ENCODE measurements at places on chromosomes 11 and 22.

GRCh38 chr11:33953289-33953688 is 61.4 kb upstream of the LMO2 start:
- no peak for DNase-seq

DNA sequence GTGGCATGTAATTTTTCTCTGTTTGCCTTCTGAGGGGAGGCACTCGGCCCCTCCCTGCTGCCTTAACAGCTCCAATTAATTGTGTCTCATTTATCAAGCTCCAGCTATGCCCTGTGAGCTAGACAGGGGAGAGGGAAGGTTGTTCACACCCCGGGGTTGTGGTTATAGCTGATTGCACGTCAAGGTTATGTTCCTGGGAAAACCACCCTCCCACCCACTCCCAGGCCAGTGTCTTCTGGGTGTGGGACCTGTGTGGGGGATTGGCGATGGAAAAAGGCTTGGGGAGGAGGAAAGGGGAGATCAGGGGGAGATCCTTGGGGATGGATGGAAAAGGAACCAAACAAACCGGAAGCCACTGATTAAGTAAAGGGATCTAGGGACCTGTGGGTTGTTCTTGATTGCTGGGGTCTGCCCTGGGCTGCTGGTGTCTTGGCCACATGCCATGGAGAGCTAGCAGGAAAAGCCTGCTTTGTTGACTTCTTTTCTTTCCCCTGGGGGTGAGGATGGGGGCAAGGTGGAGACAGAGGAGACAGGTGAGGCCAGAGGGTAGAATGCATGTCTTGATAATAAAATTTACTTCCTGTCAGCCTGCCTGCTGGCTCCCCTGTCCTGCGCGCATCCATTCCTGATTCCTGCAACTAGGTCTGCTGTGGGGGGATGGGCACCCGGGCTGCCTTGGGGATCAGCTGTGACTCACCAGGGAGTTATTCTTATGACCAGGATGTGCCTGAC is 13.5 kb upstream of the SORL1-AS1 start:
- peak; percentile 45 for DNase-seq

DNA sequence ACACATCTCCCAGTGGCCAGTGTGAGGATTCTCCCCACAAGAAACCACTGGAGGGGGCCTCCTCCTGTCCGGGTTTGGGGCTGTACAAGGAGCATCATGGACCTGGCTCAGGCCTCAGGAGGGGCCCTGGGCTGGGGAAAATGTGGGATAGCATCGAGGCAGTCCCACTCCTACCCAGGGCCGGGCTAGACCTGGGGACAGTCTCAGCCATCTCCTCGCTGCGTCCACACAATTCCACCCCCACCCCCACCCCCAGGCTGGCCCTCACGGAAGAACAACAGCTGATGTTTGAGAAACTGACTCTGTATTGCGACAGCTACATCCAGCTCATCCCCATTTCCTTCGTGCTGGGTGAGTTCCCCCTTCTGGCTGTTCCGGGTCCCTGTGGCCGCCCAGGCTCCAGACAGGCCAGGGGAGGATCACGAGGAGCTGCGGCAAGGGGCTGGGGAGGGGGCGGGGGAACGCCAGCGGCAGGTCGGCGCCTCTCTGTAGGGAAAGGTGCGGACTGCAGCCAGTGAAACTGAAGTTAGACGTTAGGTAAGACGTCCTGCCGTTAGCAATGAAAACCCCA is 4.8 kb downstream of the BEST1 start:
- peak; percentile 21 for DNase-seq

- no peak for DNase-seq
These were observed 24.0 kb downstream of the CD5 start for GRCh38 chr11:61126256-61126655.

- no peak for DNase-seq
These were observed 1.2 kb downstream of the P2RX3 start for GRCh38 chr11:57339328-57339727.

DNA sequence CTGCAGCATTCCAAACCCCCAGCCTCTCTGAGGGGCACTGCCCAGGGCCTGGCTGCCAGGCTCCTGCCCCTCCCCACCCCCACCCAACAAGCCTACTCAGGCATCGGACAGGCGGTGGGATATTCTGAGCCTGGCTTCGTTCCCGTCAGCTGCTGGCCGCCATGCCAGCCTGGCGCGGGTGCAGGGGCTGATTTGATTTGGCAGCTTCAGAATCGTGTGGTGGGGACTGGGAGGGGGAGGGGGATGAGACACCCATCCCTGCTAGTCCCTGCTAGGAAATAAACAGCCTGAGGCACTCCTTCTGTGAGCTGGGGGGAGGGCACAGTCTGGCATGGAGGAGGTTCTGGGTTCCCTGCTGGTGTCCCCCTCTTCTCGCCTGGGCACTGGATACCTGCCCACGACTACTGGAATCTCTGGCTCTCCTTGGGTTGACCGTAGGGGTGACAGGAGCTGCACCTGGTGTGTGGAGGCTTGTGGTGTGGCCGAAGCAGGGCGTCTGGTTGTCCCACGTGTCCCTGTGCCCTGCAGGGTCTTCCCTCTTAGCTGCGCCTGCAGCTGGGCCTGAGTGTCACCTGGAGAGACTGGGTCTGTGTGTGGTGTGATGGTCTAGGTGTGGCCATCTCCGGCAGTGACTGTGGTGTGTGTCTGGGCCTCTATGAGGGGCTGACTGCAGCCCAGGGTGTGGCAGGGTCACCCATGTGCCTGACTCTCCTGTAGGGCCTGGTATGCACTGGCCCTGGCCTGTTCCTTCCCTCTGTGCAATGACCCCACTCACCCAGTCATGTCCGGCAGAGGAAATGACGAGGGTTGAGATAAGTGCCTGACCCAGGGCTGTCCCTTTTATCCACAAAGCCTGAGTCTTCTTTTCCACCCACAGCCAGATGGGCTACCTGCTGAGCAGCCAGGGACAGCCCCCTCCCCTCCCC is 42.2 kb downstream of the PDE2A start:
- DNase-seq = no peak

- DNase-seq = no peak
These were observed 106.6 kb downstream of the NXPE2 start for GRCh38 chr11:114784891-114785290.

- DNase-seq = no peak
These were observed 4.9 kb downstream of the EML3 start for GRCh38 chr11:62607714-62608113.

GRCh38 chr22:39374191-39374590 is 24.4 kb downstream of the SYNGR1 start:
- no peak for DNase-seq

- DNase-seq = peak; percentile 80
These were observed 661 bp upstream of the MALAT1 start for GRCh38 chr11:65498042-65498726.

DNA sequence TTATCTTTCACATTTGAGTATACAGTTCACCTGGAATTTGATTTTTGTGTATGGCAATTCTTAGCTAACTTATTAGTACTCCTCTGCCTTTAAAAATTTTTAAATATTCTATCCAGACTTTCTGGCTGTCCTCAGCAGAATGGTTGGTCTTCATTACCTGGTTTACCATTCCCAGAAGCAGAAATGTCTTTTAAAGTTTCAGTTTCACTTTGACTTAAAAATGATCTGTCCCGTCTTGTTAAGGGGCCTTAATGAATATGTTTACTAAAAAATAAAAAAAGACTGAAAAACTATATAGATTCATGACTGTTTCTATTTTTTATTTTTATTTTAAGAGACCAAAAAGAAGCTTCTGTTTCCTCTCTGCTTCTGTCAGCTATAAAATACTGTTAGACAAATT is 70.5 kb upstream of the TNRC6B start:
- peak; percentile 15 for DNase-seq

GRCh38 chr11:35236667-35237003 is 97.7 kb downstream of the CD44 start:
- DNase-seq = no peak

DNA sequence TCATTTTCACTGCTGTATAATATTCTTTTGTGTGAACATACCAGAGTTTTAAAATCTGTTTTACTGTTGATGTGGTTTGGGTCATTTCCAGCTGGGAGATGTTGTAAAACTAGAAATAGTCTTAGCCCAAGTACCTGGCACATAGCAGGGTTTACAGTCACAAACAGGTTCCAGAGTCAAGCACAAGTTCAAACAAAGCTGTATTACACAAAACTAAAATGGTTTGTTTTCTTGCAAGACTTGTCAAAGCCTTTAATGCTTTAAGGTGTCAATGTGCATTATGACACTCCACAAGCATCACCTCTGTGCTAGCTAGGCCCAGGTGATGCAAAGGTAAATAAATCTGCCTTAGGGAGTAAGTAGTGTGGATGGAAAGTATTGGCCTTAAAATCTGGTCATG is 379.1 kb downstream of the MN1 start:
- DNase-seq = no peak

- DNase-seq = no peak
These were observed 28.5 kb downstream of the ZNF280B start for GRCh38 chr22:22479999-22480532.

DNA sequence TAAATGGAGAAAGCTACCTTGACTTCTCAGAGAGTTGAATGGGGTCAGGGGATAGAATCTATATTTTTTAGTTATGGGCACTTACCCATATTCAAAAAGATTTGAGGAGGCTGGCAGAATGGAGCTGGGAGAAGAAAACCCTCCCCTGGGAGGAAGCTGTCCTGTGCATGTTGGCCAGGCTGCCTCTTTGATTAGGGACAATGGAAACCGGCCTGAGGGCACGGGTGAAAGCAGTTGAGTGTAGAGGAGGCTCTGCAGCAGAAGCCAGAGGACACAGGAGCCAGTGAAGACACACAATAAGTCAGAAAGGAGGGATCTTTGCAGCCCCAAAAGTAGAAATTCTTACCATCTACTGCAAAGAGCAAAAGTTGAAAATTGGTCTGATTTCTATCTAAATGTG is 66.6 kb upstream of the B3GAT1 start:
- no peak for DNase-seq
